ENCODE measurements at places on chromosomes 12 and 14.

GRCh38 chr14:24990050-24990449 is 59.9 kb downstream of the STXBP6 start:
- DNase-seq = no peak

GRCh38 chr12:15520844-15521243 is 198.5 kb downstream of the PTPRO start:
- DNase-seq = no peak

GRCh38 chr12:4690760-4691159 is 29.4 kb upstream of the GALNT8 start:
- DNase-seq = no peak

GRCh38 chr14:51901475-51902024 is 41.1 kb downstream of the GNG2 start:
- DNase-seq = no peak

DNA sequence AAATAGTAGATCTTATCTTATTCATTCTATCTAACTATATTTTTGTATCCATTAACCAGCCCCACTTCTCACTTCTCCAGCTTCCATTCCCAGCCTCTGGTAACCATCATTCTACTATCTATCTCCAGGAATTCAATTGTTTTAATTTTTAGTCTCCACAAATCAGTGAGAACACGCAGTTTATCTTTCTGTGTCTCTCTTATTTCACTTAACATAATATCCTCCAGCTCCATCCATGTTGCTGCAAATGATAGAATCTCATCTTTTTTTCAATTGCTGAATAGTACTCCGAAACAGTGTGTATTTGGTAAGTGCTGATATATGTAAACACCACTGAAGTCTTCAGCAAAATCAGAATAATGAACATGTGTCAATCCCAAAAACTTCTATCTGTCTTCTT is 587.2 kb upstream of the ATP2B1 start:
- no peak for DNase-seq

DNA sequence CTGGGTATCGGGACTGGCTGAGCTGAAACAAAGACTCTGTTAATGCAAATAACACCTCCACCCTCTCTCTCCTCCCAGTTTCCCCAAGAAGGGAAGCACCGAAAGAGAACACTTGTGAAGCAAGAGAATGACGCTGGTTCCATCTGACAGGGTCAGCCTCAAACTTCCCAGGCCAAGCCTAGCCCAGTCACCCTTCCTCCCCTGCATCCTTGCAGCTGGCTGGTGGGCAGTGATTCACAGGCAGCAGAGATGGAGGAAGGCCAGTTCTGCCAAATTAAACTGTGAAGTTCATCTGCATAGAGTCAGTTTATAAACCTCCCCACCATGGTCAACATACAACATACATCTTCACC is 2.8 kb downstream of the LRRC74A start:
- no peak for DNase-seq

DNA sequence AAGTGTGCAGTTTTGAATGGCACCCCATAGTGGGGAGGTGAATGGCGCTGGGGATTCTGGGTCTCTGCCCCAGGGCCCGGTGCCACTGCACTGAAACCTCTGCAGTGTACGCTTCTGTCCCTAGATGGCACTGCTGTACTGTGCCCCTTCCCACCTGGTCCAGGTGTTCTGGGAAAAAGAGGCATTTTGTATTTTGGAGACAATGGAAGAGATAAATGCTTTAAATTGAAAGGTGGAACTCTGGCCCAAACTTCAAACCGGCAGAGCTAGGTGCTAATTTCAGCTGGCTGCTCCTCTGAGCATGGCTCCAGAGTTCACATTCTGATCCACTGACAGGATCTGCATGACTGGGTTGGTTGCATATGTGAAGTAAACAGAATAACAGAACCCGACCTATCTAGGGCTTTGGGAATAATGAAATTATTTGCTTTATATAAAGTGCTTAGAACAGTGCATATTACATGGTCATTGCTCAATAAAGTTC is 52.2 kb downstream of the KRT80 start:
- DNase-seq = no peak

- DNase-seq = no peak
Observed at GRCh38 chr14:49989966-49990365, 97.1 kb downstream of the ARF6 start.
